ENCODE measurements at places on chromosomes 3 and 15.

GRCh38 chr3:149545049-149545448 lies 70.6 kb downstream of the TM4SF4 start:
- DNase-seq, result no peak

GRCh38 chr3:152302521-152303021 lies 33.8 kb downstream of the MBNL1 start:
- no peak for DNase-seq

GRCh38 chr15:51727141-51727897 lies 10.1 kb downstream of the LYSMD2 start:
- DNase-seq, result no peak

DNA sequence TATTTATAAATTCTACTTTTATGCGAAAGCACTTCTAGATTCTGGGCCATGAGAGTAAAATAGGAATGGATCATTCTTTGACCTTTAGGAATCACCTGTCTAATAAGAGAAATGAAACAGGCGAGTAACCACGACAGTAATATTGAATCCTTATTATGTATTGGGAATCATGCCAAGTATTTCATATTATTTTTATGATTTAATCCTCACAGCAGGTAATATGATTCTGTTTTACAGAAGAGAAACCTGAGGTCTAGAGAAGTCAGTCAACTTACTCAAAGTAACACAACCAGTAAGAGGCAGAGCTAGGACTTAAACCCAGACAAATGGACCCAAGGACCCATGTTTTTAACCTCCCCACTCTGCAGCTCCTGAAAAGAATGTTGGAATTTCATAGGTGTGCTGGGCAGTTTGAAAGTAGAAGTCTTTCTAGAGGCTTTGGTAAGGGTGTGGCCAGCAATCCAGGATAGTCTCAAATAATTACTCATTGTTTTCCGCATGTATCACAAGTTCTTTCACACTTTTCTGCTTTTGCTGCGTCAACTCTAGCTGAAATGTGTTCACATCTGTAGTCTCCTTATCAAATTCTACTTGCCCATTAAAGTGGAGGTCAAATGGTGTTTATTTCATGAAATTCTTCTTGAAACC lies 181.7 kb downstream of the TPRG1 start:
- no peak for DNase-seq

- no peak for DNase-seq
These were observed 114.4 kb downstream of the VGLL4 start for GRCh38 chr3:11529281-11529680.

DNA sequence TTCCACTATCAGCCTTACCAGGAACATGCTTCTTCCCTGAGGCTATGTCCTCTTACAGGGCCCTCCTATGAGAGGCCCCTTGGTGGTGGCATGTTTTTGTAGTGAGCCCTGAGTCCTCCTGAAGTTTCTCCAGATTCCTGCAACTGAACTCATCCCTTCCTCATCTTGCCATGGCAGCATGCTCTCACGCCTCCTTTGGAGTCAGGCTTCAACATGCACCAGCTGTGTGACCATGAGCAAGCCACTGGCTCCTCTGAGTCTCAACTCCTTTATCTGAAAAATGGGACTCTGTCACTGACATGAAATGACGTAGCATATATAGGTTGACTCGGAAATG lies 216.3 kb upstream of the TLE3 start:
- DNase-seq, result no peak

- DNase-seq, result no peak
These were observed 891 bp upstream of the DMXL2 start for GRCh38 chr15:51623386-51623938.

DNA sequence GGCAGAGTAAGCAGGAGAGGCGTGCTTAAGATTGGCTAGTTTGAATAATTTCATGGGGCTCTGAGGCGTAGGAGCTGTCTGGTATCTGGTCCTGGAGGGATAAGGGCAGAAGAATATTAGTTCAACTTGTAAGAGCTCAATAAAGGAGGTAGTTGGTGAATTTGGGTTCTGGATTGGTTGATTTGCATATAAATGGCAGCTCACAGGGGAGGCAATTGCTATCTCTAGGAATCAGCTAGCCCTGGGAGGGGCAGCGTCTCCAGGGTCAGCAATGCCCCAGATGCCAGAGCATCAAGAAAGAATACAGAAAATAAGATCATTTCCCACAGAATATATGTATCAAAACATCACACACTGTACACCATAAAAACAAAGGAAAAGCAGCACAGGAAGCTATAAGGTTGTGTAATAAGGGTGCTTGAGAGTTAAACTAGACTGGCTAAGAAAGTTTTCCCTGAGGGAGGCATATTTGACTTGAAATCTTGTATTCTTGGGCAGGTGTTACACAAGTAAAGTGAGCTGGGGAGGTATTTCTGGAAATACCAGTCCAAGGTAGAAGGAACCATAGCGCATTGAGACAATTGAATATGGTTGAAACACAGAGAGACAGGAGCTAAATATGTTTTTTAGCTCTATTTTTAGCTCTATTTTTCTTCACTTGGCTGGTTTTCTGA lies 6.1 kb downstream of the MOBP start:
- DNase-seq, result no peak

GRCh38 chr15:91967935-91968606 lies 114.6 kb downstream of the SLCO3A1 start:
- DNase-seq, result no peak

- no peak for DNase-seq
These were observed 11.6 kb downstream of the FSIP1 start for GRCh38 chr15:39770748-39771689.

GRCh38 chr3:72347819-72348319 lies 500.4 kb downstream of the SHQ1 start:
- no peak for DNase-seq

GRCh38 chr3:22885039-22885438 lies 318.1 kb upstream of the UBE2E2 start:
- DNase-seq, result no peak

GRCh38 chr3:11757441-11757875 lies 89.2 kb downstream of the TAMM41 start:
- DNase-seq, result no peak

DNA sequence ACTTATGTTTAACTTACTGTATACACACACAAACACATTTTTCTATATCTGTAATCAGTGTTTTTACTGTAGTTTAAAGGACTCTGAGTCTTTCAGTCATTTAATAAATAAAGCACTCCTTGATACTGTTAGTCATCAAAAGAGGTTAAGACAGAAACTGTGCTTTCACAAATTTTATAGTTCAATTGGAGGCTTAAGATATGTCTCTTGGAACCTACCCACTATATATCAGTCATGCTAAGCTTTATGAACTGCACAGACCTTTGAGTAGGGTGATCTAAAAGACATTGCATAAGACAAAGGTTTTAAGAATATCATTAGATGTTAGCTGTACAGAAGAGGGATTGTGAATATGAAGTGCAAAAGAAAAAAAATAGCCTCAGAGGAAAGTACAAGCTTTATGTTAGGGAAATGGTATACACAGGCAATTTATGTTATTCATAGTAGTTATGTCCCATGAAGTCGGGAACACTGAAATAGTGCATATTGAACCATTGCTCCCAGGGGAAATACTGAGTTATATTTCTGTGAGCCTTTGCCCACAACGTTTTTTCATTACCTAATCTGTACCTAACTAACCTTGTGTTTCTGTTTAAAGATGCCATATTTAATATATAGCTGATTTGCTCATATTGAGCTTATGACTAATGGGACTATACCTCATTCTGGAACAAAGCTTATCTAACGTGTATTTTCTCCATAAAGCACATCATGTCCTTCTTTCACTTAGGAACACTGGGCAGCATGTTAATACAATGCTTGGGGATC lies 19.7 kb downstream of the CHMP2B start:
- DNase-seq, result no peak

DNA sequence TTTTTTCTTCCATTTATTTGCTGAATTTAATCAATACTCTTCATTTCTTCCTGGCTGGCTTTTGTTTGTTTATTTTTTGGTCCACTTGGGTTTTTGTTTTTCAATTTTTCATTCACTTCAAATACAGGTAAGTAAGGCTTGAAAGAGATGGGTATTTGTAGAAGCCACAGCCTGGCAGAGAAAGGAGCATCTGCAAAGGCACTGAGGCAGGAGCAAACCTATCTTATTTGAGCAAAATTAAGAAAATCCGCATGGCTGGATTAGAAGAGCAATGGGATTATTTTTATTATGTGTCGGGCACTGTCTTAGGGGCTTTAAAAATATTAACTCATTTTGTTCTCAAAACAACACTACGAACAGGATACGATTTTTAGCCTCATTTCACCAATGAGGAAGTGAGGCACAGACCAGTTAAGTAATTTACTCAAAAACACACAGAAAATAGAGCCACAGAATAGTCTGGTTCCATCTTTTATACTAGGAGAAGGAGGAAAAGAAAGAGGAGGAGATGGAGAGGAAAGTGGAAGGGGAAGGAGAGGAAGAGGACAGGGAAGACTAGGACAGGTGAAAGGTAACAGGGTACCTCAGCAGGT lies 35.1 kb upstream of the CCDC80 start:
- DNase-seq, result no peak

GRCh38 chr3:124686028-124686670 lies 44.1 kb upstream of the UMPS start:
- no peak for DNase-seq

- DNase-seq, result no peak
These were observed 1530.3 kb downstream of the SI start for GRCh38 chr3:163548015-163548414.

GRCh38 chr3:136237961-136238649 lies 12.0 kb upstream of the PCCB start:
- DNase-seq, result no peak

- peak; percentile 97 for DNase-seq
These were observed 2.6 kb upstream of the TIGIT start for GRCh38 chr3:114290911-114291901.

DNA sequence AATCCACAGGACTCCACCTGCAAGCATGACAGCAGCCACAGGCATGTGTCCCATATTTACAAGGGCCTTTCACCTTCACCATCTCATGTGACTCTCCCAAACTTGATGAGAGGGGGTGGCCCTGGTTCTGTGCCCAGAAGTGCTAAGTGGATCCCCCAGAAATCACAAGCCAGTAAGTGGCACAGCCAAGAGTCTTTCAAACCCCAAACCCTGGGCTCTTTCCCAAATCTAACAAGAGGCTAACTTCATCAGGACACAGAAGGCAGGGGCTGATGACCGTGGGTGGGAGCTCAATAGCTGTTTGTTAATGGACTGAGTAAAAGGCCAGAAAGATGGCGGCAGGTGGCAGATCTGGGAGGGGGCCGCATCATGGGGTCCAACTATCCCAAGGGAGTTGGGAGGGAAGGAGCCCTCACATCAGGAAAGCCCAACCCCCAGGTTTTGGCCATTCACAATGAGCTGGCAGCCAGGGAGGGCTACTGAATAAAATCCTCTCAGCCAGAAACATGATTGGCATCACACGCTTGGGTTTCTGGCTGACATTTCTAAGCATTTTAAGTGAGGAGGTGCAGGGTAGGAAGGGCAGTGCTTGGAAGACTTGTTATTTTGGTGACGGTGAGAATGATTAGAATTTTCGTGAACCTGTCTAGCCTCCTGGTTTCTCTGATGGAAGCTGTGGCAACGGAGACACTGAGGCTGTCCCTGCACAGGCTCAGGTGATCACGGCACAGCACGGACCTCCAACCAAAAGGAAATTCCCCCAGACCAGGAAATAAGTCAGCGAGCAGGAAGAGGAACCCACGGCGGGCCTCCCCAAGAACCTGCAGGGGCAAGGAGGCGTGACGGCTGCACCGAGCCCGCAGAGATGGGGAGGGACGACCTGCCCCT lies 109.3 kb downstream of the OXNAD1 start:
- no peak for DNase-seq

- DNase-seq, result no peak
These were observed 448.8 kb downstream of the WDR72 start for GRCh38 chr15:53310709-53311108.

DNA sequence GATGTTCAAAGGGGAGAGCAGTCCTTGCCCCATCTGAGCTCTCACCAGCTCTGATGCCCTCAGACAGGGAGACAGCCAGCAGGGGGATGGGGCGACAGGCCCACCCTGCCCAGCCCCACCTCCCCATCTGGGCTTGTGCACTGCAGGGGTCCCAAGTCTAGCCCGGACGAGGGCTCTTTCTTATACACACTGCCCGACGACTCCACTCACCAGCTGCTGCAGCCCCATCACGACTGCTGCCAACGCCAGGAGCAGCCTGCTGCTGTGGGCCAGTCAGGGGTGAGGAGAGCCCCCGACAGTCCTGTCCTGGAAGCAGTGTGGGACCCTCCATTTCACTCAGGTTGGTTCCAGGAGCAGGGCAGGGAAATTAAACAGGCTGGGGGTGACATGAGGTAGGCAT lies 73.9 kb downstream of the BOC start:
- no peak for DNase-seq

- no peak for DNase-seq
These were observed 33.3 kb upstream of the VPS33B start for GRCh38 chr15:91055548-91056331.

DNA sequence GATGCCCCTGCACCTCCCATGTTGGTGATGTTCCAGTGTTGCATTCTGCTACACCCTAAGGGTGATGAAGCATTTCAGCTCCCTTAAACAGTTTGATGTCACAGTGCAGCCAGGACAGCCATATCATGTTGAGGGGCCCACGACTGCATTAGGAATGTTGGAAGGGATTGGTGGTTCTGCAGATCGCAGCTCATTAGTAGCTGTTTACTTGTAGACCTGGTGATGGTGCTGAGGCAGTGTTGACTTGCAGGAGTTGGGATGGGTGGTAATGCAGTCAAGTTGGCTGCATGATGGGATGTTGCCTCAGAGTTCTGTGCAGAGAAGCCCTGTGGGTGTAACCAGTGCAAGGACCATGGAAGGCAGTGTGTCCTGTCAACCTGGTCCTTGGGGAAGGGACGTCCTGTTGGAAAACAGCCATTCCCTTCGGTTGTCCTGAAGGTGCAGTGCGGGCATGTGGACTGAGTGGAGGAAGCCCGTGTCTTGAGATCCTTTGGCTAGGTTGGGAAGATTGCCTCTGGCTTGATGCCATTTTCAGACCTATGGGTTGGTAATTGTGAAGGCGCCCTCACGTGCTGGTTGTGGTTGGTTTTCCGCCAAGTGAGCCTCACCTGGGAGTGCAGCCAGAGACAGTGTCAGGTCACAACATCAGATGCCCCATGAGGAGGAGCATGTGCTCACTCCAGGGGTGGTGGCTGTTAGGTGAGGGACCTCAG lies 100.7 kb downstream of the SNRPN start:
- no peak for DNase-seq

DNA sequence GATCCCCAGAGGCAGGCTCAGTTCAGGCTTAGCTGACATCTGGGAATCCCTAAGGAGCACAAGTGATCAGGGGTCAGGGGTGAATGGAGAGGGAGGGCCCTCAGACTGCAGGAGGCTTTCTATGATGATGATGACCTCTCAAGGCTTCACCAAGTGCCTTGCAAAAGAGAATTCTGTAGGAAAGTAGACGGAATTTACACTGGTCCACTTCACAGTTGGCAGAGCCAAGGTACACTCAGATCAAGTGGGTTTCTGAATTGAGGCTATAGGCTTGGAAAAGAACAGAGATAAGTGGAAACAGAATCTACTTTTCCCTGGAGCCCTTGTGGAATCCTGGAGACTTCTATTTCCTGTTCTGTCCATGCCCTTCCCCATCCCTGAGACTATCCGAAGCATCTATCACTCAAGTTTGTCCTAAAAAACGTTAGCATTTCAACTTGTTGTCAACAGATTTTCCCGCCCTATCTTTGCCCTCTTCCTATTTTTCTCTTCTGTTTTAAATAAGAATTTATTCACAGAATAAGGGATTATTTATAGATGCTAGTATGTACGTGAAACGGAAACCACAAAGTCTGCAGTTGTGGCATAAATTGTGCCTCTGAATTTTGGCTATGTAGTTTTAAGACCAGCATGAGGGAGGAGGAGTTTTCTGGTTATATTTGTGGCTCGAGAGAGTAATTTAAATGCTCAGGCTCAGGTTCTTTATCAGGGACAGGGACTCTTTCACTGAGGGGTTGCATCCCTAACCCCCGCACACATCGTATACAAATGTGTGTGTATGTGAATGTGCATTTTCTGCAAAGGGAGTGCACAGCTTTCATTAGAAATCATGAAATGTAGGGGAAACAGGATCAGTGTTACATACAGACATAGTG lies 12.8 kb downstream of the GCSAM start:
- DNase-seq, result no peak
